SK-N-SH (cell line): ENCODE measurements at places on chromosomes 13 and 19.

- no peak overlapping the region for H3K27ac ChIP-seq
- H3K4me1 ChIP-seq, result no peaks in the 10 kb centered on the region
- no peak overlapping the region for H3K4me3 ChIP-seq
- peaks cover 18% of the 10 kb centered on the region; the same call in 1 of the 2 replicates for H3K27me3 ChIP-seq
- no peaks in the 10 kb centered on the region for H3K36me3 ChIP-seq
- no peak for DNase-seq
Measured at GRCh38 chr19:28420811-28421550, 792.0 kb downstream of the UQCRFS1 start.

- H3K27me3 ChIP-seq, result no peaks in the 10 kb centered on the region
- no peak for DNase-seq
- H3K27ac ChIP-seq, result no peak overlapping the region
- peaks cover 30% of the 10 kb centered on the region for H3K4me1 ChIP-seq
Measured at GRCh38 chr13:100128373-100128772, 39.5 kb downstream of the PCCA start.

DNA sequence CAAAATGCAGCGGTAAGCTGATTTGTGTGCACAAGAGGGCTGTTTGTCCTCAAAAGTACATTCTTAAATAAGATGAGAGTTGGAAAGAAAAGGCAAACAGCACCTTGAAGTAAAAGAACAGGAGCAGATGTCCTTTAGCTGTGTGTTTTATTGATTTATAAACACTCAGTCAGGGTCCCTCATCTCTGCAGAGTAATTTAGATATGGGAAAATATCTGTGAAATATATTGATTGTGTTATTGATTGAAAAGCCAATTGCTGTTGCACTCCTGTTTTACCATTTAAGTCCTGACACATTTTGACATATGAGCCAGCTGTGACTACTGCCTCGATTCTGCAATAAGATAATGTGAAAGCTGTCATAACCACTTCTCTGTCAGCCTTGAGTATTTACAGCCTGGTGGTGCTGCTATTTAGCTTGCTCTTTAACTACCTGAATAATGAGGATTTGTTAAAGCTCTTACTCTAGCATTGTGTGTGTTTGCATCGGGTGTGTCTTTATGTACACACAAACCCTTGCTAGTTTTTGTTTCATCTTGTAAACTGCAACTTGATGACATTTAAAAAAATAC, 550.1 kb downstream of the DACH1 start:
- no peaks in the 10 kb centered on the region for H3K36me3 ChIP-seq
- DNase-seq, result peak; percentile 6
- no peak overlapping the region for H3K4me3 ChIP-seq

DNA sequence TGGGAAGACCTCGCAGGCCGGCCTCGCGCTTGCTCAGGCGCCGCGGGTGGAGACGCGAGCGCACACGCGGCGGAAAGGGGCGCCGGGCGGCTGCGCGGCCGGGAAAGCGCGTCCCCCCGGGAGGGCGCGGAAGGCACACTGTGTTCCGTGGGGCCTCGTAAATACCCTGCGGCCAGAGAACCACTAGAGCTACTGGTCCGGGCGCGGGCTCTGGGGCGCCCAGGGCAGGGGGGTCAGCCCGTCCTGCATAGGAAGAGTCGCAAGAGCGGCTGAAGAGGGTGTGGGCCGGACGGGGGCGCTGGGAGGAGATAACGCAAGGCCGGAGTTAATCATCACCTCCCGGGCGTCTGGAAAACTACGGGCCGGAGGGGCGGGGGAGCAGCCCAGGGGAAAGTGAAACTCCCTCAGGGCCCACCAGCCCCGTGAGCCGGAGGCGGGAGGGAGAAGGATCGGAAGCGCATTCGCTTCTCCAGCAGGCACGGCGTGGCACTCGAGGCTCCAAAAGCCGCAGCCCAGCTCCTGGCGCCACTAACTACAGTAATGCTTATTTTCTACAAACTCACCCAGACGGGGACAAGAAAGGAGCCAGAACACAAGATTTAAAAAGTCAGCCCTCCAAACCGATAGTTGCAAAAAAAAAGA, 1.1 kb upstream of the WBP4 start:
- peak overlapping the region; percentile 88 for H3K4me3 ChIP-seq
- peaks cover 8% of the 10 kb centered on the region; the same call in 1 of the 2 replicates for H3K4me1 ChIP-seq
- peaks cover 15% of the 10 kb centered on the region for H3K36me3 ChIP-seq
- H3K27me3 ChIP-seq, result no peaks in the 10 kb centered on the region
- DNase-seq, result peak; percentile 87
- peak overlapping the region; percentile 96 for H3K27ac ChIP-seq

GRCh38 chr19:1601613-1602064, 3.6 kb downstream of the UQCR11 start:
- H3K4me1 ChIP-seq, result peaks cover 9% of the 10 kb centered on the region; the same call in 1 of the 2 replicates
- no peak overlapping the region for H3K4me3 ChIP-seq
- H3K36me3 ChIP-seq, result peaks cover 13% of the 10 kb centered on the region
- H3K27me3 ChIP-seq, result no peaks in the 10 kb centered on the region

GRCh38 chr19:5578097-5578846, 10.5 kb upstream of the TINCR start:
- H3K4me3 ChIP-seq, result no peak overlapping the region; the same call in 1 of the 2 replicates
- peaks cover 7% of the 10 kb centered on the region; the same call in 1 of the 2 replicates for H3K4me1 ChIP-seq
- no peaks in the 10 kb centered on the region for H3K27me3 ChIP-seq
- no peaks in the 10 kb centered on the region for H3K36me3 ChIP-seq

DNA sequence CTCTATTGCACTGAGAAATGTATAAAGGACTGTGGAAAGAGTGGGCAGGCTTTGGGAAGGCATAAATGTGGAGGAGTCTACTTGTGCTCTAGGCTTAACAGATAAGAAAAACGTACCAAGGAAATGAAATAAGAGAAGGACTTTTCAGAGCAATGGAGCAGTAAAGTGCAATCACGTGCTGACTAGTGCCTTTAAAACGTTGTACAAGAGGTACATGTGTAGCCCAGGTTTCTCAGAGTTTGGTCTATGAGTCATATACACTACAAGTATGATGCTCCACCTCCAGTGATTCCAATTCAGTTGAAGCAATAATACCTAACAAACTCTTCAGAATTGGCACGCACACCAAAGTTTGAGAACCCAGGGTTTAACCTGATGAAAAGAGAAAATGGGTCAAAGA, 13.4 kb upstream of the FNDC3A start:
- no peaks in the 10 kb centered on the region for H3K27me3 ChIP-seq
- no peaks in the 10 kb centered on the region for H3K4me1 ChIP-seq
- no peak overlapping the region for H3K27ac ChIP-seq
- DNase-seq, result no peak
- H3K4me3 ChIP-seq, result no peak overlapping the region

DNA sequence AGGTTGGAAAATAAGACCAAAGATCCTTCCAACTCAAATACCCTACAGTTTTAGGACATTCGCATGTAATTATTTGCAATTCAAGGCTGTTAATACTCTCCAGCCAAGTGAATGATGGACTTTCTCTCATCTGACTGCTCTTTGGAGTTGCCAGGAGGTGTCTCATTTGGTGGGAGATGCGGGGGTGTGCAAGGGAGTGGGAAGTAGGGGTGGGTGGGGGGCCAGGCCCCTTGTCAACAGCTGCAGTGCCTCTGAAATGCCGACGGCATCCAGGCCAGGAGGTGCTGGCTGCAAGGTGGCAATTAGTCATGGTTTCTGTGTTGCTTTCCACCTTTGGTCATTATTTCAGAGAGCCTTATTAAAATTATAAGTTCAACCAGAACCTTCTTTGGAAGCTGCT, 121.5 kb downstream of the KL start:
- no peak overlapping the region for H3K4me3 ChIP-seq
- H3K36me3 ChIP-seq, result peaks cover 6% of the 10 kb centered on the region; the same call in 1 of the 2 replicates
- no peak for DNase-seq

GRCh38 chr13:43676320-43676719, 110.5 kb downstream of the ENOX1 start:
- H3K36me3 ChIP-seq, result no peaks in the 10 kb centered on the region
- no peak for DNase-seq
- H3K4me3 ChIP-seq, result no peak overlapping the region
- no peak overlapping the region for H3K27ac ChIP-seq
- H3K27me3 ChIP-seq, result no peaks in the 10 kb centered on the region
- no peaks in the 10 kb centered on the region for H3K4me1 ChIP-seq

GRCh38 chr13:80278706-80279105, 62.2 kb downstream of the SPRY2 start:
- no peak for DNase-seq
- no peaks in the 10 kb centered on the region for H3K27me3 ChIP-seq

DNA sequence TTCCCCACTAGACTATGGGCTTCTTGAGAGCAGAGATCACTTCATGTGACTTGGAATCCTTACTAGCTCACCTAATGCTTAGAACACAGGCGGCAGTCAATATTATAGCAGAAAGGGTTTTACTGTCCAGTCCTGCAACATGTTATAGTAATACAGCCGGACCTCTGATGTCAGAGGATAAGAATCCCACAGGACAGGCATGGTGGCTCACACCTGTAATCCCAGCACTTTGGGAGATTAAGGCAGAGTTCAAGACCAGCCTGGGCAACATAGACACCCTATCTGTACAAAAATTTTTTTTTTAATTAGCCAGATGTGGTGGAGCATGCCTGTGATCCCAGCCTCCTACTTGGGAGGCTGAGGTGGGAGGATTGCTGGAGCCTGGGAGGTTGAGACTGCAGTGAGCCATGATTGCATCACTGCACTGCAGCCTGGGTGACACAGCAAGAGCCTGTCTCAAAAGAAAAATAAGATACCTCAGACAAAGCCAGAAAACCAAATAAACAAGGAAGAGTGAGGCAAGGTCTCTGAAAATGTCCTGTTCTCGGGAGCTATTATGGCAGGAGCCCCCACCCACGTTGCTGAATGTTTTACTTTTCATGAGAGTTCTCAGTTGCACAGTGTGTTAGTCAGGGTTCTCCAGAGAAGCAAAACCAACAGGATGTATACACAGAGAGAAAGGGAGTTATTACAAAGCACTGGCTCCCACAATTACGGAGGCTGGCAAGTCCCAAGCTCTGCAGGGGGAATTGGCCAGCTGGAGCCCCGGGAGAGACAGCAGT, 100.8 kb downstream of the UBL3 start:
- peaks cover 6% of the 10 kb centered on the region; the same call in 1 of the 2 replicates for H3K4me1 ChIP-seq
- H3K27ac ChIP-seq, result no peak overlapping the region
- H3K4me3 ChIP-seq, result no peak overlapping the region
- DNase-seq, result no peak
- H3K36me3 ChIP-seq, result no peaks in the 10 kb centered on the region

DNA sequence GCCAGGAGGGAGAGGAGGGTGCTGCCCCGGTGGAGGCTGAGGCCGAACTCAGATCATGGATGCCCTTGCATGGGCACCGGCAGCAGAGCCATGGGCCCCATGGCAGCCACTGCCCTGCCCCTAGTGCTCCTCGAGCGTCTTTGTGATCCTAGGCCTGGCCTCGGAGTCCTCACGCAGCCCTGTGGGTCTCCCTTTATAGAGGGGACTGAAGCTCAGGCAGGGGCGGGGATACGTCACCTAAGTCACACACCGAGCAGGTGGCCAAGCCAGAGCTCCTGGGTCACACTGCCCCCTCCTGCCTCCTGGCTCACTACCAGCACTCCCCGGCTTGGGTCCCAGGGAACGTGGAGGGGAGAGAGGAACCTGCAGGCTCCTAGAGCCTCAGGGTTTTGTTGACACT, 28.7 kb downstream of the DHX34 start:
- H3K27ac ChIP-seq, result no peak overlapping the region
- no peaks in the 10 kb centered on the region for H3K27me3 ChIP-seq
- no peaks in the 10 kb centered on the region for H3K4me1 ChIP-seq
- no peak for DNase-seq
- no peak overlapping the region for H3K4me3 ChIP-seq
- peaks cover 77% of the 10 kb centered on the region; the same call in 1 of the 2 replicates for H3K36me3 ChIP-seq

- H3K4me3 ChIP-seq, result no peak overlapping the region
- DNase-seq, result peak; percentile 44
- H3K4me1 ChIP-seq, result no peaks in the 10 kb centered on the region
- no peaks in the 10 kb centered on the region for H3K36me3 ChIP-seq
- no peak overlapping the region for H3K27ac ChIP-seq
Measured at GRCh38 chr13:57624565-57625435, 6.7 kb upstream of the PCDH17 start.

DNA sequence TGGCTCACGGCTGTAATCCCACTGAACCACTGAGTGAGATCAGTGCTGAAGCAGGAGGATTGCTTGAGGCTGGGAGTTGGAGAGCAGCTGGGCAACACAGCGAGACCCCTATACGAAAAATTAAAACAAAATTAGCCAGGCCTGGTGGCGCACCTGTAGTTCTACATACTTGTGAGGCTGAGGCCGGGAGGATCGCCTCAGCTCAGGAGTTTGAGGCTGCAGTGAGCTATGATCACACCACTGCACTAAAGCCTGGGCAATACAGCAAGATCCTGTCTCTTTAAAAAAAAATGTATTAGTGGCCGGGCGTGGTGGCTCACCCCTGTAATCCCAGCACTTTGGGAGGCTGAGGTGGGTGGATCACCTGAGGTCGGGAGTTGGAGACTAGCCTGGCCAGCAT, 6.3 kb upstream of the SELENOV start:
- H3K27ac ChIP-seq, result no peak overlapping the region
- peaks cover 5% of the 10 kb centered on the region; the same call in 1 of the 2 replicates for H3K4me1 ChIP-seq
- no peaks in the 10 kb centered on the region for H3K27me3 ChIP-seq
- no peaks in the 10 kb centered on the region for H3K36me3 ChIP-seq
- H3K4me3 ChIP-seq, result no peak overlapping the region

DNA sequence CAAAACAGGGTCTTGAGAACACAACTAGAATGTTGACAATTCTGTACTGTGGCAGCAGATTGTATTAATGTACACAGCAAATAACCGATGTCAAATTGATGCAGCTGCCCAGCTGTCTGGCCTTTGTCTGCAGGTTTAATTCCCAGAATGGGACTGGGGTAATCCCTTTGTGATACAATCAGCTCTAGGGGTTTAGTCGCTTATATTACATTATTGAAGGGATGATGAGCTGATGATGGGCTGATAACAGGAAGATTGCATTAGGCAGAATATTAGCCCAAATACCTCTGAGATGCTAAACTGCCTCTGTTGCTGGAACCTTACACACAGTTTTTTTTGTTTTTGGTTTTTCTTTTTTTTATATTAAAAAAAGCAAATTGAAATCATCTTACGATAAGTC, 265.0 kb downstream of the RBM26 start:
- H3K4me1 ChIP-seq, result no peaks in the 10 kb centered on the region
- no peak overlapping the region for H3K4me3 ChIP-seq
- no peaks in the 10 kb centered on the region for H3K27me3 ChIP-seq
- peak; percentile 54 for DNase-seq
